Esophagus squamous epithelium (tissue), 5 donors: ENCODE measurements at places on chromosomes 11 and 22.

DNA sequence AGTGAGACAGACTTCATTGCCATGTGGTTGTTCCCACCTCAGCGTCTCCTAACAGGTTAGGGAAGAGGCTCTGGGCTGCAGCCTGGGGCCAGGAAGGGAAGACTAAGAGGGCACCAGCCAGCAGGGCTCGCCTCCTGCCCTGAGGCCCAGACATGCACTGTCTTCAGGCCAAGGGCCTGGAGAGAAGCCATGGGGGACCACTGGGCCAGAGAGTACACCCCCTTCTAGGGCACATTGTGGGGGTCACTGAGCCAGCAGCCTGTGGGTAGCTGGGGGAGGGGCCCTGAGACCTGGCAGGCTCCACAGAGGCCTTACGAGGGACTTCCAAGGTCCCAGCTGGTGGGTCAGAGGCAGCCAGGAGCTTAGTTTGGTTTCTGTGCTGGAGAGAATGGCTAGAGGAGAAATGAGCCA, 25.0 kb upstream of the MYRF start:
- no peak for DNase-seq

DNA sequence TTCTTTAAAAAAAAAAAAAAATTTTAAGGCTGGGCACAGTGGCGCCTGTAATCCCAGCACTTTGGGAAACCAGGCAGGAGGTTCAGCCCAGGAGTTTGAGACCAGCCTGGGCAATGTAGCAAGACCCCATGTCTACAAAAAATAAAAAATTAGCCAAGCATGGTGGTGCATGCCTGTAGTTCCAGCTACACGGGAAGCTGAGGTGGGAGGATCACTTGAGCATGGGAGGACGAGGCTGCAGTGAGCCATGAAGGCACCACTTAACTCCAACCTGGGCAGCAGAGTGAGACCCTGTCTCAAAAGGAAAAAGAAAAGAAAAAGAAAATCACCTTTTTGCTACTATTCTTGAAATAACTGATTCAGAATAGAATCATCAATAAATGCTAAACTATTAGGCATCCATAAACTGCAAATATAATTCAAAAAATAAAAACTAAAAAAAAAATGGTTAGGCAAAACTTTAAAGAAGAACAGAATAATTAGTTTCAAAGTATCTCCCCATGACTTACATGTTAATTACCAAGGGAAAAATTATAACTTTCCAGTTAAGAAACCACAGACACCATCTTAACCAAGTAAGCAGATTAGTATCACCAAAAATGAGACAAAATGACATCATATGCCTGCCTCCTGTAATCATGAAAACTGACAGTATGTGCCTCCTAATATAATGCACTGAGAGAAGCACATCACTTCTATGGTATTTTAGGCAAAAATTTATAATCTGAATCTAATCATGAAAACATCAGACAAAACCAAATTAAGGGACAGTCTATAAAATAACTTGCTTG, 63.6 kb downstream of the DENND5A start:
- no peak for DNase-seq

GRCh38 chr11:11836676-11837231, 5.0 kb upstream of the USP47 start:
- DNase-seq, result no peak

DNA sequence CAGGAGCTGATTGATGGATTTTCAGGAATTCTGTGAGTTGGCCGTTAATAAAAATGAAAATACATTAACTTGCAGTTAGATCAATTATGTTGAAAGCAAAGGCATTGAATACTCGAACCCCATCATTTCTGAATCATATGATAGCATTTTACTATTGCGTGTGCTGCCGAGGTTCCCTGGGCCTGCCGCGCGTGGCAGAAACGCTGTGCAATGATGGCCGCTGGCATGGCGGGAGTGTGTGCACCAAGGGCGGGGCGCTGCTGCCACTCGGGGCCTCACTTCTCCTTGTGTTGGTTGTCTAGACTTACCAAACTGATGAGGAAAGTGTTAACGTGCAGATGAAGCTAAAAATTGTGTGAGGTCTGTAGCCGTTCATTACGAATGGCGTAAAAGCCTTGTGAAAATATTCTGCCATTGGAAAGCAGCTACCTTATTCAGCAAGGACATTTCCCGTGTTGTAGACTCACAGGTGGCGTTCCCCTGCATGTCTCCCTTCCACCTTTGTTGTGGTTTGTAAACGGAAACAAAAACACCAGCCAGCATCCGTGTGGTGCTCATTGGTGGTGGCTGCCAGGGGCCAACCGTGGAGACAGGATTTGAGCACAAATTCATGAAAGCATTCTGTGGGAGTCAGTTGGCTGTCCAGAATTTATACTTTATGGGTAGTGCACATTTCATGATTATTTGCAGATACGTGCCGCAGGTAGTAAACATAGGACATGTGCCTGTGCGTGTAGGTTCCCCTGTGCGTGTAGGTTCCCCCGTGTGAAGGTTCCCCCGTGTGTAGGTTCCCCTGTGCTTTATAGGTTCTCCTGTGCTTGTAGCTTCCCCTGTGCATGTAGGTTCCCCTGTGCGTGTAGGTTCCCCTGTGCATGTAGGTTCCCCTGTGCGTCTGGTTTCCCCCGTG, 5.9 kb upstream of the GRAMD4 start:
- no peak for DNase-seq

- DNase-seq, result no peak
Measured at GRCh38 chr11:103624708-103625623, 411.5 kb upstream of the DDI1 start.

DNA sequence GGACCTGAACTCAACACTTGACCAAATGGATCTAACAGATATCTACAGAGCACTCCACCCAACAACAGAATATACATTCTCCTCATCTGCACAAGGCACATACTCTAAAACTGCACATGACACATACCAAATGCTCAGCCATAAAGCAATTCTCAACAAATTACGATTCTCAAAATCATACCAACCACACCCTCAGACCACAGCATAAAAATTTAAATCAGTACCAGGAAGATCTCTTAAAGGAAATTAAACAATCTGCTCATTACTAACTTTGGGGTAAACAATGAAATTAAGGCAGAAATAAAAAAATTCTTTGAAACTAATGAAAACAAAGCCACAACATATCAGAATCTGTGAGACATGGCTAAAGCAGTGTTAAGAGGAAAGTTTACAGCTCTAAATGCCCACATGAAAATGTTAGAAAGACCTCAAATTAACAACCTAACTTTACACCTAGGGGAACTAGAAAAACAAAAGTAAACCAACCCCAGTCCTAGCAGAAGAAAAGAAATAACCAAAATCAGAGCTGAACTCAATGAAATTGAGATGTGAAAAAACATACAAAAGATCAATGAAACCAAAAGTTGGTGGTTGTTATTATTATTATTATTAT, 37.2 kb downstream of the TMEM123 start:
- DNase-seq, result no peak

GRCh38 chr22:25365491-25366261, 146.2 kb downstream of the CRYBB2 start:
- DNase-seq, result no peak

GRCh38 chr11:123628936-123629683, 25.3 kb downstream of the SCN3B start:
- no peak for DNase-seq

DNA sequence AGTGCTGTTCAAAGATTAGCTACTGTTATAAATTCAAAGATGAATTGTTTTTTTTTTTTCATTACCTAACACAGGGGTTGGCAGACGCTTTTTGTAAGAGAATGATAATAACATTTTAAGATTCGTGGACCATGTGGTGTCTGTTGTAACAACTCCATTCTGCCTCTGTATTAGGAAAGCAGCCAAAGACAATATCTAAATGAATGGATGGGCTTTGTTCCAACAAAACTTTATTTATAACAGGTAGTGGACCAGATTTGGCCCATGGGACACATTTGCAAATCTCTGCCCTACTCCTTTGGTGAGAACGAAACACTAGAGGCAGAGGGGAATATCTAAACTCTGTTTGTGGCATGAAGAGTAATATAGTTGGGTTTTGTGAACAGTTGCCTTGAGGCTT, 83.6 kb upstream of the BLID start:
- DNase-seq, result no peak

GRCh38 chr11:95434489-95435057, 203.6 kb upstream of the SESN3 start:
- DNase-seq, result no peak

DNA sequence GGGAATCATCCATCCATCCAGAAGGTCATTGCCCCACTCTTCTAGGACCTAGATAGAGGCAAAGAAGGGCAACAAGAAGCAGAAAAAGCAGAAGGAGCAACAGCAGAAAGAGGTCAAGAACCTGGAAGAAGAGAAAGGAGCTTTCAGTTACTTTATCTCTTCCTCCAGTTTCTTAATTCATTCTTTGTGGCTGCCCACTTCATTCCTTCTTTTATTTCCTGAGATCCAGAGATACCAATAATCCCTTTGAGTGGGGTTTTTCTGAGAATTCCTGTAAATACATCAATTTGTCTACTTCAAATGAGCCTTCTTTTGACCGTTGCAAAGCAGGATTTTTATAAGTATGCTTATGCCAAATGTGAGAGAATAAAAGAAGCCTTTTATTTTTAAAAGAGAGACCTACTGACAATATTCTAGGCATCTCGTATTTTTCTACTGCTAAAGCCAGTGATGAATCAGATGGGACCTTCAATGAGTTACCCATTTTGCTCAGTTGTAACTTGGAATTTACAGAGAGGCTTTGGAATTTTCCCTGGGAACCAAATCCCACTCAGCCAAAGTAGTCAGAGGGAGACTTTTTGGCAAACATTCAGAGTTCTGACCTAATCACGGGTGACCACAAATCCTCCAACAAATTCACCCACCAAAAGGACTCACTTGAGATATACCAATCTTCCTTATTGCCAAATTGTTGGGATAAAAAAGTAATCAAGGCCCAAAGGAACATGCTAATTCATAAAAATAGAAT, 54.9 kb downstream of the ZC3H12C start:
- no peak for DNase-seq

- no peak for DNase-seq
Measured at GRCh38 chr22:48098243-48098920, 1335.9 kb downstream of the TBC1D22A start.

GRCh38 chr11:80519596-80520506, 1079.0 kb upstream of the TENM4 start:
- DNase-seq, result no peak

- no peak for DNase-seq
Measured at GRCh38 chr22:45019861-45020655, 10.3 kb upstream of the PHF21B start.

GRCh38 chr22:27795696-27796517, 5.6 kb downstream of the MN1 start:
- no peak for DNase-seq

DNA sequence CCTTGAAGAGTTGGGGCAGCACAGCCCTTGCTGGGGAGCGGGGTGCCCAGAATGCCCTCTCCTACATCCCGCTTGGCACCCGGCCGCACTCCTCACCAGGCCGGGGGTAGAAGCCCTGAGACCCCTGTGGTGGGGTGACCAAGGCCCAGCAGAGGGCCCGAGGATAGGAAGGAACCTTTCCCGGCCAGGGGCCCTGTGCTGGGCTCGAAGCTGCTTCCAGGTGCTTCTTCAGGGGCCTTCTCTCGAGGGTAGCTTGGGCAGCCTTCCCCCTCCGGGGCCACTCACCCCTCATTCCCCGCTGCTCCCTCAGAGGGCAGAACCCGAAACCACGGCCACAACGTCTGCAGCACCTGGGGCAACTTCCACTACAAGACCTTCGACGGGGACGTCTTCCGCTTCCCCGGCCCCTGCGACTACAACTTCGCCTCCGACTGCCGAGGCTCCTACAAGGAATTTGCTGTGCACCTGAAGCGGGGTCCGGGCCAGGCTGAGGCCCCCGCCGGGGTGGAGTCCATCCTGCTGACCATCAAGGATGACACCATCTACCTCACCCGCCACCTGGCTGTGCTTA, 752 bp downstream of the MUC2 start:
- DNase-seq, result no peak

DNA sequence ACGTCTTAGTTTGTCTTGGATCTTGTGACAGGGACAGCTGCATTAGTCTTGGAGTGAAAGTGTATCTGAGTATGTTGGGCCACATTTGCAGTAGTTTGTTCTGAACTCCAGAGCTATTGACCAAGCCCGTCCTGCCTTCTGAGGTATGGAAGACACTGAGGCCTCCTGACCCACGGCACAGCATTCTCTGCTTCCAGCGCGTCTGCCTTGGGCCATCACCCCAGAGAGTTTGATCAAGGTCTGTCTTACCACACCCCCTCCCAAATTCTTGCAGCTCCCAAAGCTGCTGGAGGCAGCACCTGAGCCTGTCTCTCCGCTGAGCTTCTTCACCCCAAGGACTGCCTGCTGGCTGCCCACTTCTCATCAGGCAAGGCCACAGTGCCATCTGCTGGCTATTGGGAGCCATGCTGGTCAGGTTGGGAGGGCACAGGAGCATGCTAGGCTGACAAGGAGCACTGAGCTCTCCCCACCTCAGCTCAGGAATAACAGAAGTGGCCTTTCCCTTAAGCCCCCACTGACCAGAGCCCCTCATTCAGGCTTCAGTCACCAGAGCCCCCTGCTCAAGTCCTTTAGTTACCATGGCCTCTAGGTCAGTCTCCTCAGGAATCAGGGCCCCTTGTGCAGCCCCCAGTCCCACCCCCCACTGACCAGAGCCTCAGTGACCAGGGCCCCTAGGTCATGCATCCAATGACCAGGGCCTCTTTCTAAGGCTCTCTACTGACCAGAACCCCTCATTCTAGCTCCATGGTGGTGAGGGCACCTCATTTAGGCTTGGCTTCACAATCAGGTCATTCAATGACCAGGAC, 27.2 kb upstream of the SMPD1 start:
- peak; percentile 6 for DNase-seq

DNA sequence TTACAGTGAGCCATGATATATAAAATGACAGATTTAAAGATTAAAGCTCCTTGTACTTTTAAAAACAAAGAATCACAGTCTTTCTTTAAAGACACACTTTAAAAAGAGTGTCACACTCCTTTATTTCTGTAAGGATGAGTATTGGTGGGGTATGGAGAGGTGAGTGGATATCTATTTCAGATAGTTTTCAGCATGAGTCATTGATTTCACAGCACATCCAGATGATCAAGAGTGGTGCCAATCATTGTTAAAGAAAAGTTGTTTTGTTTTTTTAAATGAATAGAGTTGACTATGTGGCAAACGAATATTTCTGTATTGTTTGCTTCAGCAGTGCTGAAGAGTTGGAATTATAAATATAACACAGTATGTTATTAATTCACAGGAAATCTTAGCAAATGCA, 52.5 kb downstream of the FAR1 start:
- DNase-seq, result no peak

DNA sequence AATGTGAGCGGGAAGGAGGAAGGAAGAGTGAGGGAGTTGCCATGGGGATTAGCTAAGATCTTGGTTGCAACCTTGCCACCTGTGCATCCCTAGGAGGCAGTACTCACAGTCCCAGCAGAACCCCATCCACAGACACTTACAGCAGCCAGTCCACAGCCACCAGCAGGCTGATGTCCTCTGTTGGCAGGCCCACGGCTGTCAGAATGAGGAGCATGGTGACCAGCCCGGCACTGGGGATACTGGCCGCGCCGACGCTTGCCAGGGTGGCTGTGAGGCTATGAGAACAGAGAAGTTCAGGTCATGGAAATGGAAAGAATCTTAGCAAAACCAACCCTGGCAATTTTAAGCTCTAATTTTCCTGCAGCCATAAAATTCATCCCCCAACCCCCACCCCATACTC, 138.6 kb downstream of the SLC1A2 start:
- no peak for DNase-seq
